ENCODE measurements at places on chromosomes 16 and 17.
A peak's percentile ranks its signal among the peaks of the same experiment; 100 is the strongest.

DNA sequence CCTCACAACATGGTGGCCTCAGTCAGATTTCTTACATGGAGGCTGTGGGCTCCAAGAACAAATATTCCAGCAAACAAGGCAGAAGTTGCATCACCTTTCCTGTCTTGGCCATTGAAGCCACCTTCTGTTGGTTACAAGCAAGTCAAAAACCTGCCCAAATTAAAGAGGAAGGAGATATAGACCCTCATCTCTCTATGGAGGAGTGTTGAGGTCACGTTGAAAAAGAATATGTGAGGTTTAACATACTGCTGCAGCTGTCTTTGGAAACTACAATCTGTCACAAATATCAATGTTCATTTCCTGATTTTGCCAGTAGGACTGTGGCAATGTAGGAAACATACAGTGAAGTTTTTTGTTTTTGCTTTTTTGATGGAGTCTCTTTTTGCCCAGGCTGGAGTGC is 211.4 kb downstream of the COPRS start:
- peak; percentile 7 for DNase-seq

- DNase-seq, result no peak
Measured at GRCh38 chr16:73204359-73205152, 156.6 kb upstream of the ZFHX3 start.

GRCh38 chr16:77584205-77584859 is 138.0 kb upstream of the NUDT7 start:
- peak; percentile 75 for DNase-seq

GRCh38 chr16:15856901-15857698 is at the start of gene MYH11:
Gene MYH11, minus strand, starts transcription at chr16:15857028. Its CDS starts 18,776 bp downstream, at chr16:15838252.
- DNase-seq, result no peak

- DNase-seq, result no peak
Measured at GRCh38 chr16:85112364-85112763, at the start of gene CIBAR2. Gene CIBAR2, minus strand, starts transcription at chr16:85112472. Its CDS starts 120 bp downstream, at chr16:85112352.
